ENCODE measurements at places on chromosomes 13 and 19.
A peak's percentile ranks its signal among the peaks of the same experiment; 100 is the strongest.

- DNase-seq = no peak
Measured at GRCh38 chr13:43569658-43570057, 217.1 kb downstream of the ENOX1 start.

GRCh38 chr13:20924758-20925394 is 22.3 kb upstream of the XPO4 start:
- peak; percentile 85 for DNase-seq

DNA sequence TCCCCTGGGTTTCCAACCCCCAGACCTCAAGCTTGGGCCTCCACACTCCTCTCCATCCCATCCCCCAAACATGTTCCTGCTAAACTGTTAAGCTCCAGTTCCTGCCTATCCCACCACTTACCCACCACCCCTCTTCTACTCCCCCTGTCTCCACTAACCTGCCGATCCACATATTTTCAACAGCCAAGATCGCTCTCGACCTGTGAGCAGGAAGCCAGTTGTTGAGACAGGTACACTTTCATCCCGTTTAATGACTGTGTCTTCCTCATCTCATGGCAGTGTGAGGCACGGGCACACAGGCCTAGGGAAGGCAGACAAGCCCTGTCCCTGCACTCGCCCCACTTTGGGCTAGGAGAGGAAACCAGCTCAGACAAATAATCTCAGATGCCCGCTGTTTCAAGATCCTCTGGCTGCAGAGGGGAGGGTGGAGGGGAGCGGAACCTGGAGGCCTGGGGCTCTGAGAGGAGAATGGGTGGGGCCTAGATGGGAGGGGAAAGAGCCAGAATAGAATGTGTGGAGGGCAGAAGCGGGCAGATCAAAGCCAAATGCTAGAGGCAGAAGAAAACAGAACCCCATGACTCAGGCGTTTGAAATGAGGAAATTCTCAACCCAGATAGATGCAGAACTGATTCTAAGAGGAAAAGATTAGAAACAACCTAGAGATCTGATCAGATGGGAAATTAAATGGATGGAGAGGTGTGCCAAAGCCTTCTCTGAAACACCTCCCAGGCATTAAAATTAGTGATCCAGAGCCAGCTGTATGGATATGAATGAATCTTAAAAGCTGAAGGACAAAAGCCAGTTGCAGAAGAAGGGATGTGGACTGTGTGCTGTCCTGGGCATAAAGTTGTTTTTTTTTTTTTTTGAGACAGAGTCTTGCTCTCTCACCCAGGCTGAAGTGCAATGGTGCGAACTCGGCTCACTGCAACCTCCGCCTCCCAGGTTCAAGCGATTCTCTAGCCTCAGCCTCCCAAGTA is 16.9 kb upstream of the CYP2S1 start:
- DNase-seq = peak; percentile 79

- peak; percentile 21 for DNase-seq
Measured at GRCh38 chr13:35621989-35622388, 145.5 kb upstream of the MAB21L1 start.

- no peak for DNase-seq
Measured at GRCh38 chr13:62357887-62358645, 942.4 kb upstream of the PCDH20 start.

Data from activated naive CD4-positive, alpha-beta T cell treated with anti-CD3 and anti-CD28 coated beads, Interleukin-2, amount 10 ng/mL, durations not matched to agents 7 days and 5 days (primary cell).